HT1080 (cell line): ENCODE measurements at places on chromosomes 5 and 9. TPM values are rescaled to one million over a fixed set of nuclear protein-coding genes. Genes with fewer than 3 reads are reported as not detected.

DNA sequence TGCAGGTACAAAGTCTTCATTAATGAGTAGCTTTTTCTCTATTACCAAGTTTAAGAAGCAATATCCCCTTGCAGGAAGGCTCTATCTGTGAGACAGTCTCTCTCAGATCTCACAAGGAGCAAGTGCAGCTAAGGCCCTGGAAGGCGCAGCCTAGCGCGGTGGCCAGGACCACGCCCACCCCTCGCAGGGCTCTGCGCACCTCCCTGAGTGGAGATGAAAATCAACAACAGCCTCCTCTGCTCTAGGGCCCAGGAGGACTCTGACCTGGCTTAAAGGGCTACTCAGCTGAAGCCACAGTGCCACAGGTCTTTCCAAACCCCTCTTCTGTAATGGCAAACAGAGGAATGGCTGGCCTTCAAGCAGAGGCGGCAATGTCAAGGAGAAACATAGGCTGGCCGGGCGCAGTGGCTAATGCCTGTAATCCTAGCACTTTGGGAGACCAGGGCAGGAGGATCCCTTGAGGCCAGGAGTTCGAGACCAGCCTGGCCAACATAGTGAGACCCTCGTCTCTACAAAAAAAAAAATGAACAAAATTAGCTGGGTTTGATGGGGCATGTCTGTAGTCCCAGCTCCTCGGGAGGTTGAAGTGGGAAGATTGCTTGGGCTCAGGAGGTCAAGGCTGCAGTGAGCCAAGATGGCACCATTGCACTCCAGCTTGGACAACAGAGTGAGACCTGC lies 11.9 kb downstream of the SEC16A start:
- no peak for DNase-seq

DNA sequence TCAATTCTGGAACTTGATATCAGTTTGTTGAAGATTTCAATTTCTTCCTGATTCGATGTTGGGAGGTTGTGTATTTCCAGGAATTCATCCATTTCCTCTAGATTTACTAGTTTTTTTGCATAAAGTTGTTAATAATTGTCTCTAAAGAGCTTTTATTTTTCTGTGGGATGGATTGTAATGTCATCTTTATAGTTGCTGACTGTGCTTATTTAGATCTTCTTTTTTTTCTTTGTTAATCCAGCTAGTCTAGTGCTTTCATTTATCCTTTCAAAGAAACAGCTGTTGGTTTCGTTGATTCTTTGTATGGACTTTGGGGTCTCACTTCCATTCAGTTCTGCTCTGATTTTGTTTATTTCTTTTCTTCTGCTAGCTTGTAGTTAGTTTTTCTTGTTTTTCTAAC lies 302.0 kb upstream of the DMAC1 start:
- DNase-seq: no peak

DNA sequence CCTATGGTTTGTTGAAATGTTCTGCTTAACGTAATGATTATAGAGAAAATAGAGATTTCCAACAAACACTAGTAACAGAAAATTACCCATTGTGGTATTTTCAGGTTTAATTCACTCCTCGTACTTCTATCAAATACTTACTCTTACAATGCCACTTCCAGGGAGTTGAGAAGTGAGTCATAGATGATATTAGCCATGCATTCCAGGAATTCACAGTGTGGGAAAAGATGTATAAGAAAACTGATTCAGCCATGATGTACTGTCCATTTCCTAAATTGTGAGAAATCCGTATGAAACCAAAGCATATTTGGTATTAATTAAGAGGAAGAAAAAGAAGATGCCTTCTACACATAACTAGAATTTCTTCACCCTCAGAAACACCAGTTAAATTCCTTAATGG lies 1854.6 kb upstream of the WWC1 start:
- peak; percentile 56 for DNase-seq

DNA sequence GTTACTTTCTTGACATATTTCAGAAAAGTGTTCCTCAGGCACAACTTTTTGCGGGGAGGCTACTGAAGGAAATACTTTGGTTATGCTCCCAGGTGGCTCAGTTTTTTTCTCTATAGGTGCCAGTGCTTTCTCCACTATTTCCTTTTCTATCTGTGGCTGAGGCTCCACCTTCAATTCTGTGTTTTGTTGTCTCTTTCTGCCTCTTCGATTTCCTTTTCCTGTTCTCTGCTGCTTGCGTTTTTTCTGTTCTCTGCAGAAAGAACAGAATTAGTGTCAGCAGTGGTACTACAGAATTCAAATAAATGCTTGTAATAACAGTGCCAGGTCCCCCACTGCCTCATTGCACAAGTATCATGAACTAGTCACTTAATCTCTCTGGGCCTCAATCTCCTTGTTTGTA lies 7.0 kb downstream of the HEMGN start:
- no peak for DNase-seq

DNA sequence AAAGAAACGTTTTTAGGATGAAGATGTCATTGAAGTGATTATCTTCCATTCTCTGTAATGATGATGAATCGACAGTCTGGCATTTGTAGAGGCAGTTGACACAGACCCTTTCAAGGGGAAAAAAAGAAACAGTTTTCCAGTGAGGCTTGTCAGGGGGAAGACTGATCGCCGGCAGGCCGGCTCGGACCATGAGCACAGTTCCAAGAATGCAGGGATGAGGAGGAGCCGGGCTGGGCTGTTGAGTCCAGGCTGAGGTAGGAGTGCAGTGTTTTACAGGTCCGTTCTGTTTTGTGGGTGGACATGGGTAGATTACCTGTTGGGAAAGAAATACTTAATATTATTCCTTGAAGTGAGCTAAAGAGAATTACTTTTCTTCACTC lies 194.6 kb downstream of the AOPEP start:
- peak; percentile 60 for DNase-seq

Gene OTP
- not detected in 2 replicates for total RNA-seq

DNA sequence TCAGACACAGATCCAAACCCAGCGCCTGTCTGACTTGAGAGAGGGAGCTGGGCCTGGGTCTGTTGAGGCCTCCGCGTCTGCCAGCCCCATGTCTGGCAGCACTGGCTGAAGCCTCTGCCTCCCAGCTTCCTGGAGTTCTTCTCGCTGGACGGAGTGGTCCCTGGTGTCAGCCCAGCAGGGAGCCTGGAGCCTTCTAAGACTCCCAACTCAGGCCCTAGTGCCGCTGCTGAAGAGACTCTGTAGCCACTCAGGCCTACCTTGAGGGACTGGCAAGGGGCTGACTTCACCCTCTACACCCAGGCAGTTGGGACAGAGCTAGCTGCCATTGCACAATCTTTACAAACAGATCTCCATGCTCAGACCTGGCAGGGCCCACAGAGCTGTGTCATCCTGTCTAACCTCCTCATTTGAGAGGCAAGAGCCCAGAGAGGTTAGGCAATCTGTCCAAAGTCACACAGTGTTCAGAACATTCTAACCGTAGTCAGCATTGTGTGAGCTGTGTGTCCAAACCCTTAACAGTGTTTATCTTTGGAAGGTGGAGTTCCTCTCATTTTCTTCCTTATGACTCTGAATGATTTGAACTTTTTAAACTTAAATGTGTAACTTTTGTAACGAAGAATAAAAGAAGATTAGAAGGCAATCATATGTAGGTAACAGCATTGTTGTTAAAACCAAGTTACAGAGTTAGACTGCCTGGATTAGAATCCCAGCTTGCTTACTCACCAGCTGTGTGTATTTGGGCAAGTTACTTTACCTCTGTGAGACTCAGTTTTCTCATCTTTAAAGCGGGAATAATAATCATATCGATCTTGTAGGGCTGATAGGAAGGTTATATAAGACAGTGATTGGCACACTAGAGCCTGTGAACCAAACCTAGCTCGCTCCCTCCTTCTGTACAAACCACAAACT lies 4.6 kb upstream of the DUSP1 start:
- peak; percentile 44 for DNase-seq

DNA sequence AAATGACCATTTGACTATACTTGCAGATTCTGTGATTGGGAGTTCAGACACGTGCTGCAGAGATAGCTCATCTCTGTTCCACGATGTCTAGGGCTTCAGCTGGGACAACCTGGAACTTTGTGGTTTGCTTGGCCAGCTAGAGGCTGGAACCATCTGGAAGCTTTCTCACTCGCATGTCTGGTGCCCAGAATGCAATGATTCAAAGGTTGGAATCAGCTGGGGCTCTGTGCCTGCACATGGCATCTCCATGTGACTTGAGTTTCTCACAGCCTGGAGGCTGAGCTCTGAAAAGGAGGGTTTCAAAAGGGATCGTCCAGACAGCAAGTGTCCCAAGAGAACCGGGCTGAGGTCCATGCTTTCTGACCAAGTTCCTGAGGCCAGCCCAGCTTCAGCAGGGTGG lies 465.2 kb downstream of the GADD45G start:
- no peak for DNase-seq

DNA sequence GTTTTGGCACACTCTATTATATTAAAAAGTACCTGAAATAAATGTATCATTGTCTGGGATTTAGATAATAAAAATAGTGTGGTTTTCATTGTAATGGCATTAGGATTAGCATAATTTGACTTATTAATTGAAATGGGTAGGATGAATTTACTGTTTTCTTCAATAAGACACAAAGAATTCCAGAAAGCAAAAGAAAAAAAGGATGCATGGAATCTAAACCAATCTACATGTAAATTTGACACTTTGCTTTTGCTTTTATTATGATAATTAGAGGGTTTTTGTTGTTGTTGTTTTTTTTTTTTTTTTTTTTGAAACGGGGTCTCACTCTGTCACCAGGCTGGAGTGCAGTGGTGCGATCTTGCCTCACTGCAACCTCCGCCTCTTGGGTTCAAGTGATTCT lies 304.8 kb upstream of the EFNA5 start:
- no peak for DNase-seq

GRCh38 chr5:3365501-3366215 lies 230.0 kb upstream of the IRX1 start:
- no peak for DNase-seq

DNA sequence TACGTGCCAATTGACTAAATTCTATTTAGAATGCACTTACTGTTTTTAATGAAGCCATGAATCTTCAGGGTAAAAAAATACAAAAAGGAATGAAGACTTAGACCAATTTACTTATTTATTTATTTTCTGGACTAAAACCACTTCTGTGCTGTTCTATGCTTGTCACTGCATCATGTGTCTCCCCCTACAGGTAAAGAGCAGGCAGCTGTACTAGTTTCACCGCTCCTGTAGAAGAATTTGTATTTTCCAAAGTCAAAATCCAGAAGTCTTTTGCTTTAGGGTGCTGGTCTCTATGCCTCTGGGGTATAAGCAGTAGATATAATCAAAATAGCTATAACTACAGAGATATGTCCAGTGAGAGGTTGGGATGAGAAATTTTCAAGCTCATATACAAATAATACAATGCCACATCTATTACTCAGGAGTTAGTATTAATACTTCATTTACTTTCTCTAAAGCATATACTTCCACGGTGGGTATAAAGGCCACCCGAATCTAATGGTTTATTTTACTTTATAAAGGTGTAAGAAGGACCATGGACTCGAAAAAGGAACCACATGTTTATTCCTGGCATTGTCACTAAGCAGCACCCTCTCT lies 591.5 kb downstream of the RAB3C start:
- peak; percentile 55 for DNase-seq

DNA sequence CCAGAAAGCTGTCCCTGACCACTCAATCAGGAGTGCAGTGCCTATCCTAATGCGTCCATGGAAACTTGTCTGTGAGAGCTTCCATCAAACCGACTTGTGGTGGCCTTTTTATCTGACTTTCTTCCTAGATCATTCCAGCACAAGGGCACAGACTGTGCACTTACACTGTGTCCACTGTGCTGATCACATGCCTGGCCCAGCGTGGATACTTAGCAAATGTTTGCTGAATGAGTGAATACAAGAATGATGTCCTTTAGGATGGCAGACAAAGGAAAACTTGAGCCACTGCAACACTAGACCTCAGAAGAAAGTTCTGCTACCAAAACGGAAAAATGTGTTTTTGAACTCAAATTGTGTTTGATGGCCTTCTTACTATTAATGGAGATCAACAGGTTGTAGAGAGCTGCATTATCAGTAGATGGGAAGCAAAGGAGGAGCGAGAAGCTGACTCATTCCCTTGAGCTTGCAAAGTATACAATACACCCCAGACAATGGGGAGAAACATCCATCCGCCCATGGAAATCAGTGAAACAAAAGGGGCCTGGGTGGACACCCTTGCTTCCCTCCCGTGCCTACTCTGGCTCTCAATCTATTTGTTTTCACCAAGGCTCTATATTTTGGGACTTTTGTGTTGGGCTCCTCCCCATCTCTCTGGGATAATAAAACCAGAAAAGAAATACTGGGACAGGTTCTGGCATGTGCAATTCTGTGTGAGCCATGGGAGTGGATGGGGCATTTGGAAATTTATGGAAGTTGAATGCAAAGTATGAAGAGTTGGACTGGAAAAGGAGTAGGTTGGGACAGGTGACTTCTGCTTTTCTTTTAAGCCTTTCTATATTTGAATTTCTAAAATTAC lies 76.2 kb upstream of the ZFAND5 start:
- peak; percentile 69 for DNase-seq

Gene ATP10B
- total RNA-seq: not detected in 2 replicates

Gene PRRT1B
- total RNA-seq: not detected in 2 replicates

DNA sequence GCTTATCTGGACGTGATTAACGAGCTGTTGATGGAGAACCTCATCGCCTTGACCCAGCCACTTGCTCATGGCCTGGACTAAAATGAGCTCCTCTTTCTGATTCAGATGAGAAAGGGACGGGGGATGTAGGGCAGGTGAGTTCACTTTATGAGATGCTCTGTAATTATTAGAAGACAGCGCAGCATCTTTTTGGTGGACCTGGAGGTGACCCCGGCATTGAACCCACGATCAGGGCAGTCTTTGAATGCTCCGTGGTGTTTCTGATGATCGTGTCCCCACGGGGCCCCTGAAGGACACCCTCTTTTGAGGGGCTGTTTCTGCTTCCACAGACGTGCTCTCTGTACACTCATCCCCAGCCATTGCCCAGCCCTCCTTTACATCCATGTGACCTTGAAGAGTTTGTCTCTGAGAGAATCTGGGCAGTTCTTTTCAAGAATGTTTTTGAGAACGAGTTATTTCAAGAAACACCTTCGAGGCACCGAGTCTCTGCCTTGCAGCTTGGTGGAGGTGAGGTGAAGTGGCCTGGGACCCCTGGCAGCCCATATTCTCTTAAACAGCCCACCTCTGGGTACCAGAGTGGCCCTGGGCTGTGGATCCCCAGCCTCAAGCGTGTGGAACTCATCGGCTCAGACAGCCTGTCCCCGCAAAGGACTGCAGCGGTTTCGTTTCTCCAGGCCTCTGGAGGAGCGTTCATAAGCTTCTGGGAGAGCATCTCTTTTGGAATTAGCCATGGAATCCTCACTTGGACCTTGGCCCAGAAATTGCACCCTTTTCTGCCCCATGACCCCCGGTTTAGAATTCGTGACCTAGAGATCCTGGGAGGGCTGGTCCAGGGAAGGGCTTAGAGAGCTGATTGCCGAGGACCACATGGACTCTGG lies 50.3 kb downstream of the COL5A1 start:
- no peak for DNase-seq

DNA sequence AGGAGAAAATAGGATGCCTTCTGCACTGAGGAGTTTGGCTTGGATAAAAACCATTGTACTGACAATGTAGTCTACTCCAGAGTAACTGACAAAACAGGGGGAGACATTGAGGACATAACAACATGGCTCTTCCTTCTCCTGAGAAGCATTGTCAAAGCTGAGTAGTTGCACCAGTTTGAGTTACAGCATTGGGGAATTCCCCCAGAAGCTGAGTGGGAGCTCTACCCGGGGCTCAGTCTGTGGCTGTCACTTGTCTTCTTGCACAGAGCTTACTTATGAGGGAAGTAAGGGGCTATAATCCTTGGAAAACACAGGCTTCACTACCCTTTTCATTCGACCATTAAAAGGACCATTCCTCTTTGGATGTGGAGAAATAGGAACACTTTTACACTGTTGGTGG lies 21.2 kb downstream of the HSPB3 start:
- DNase-seq: no peak
